ENCODE measurements at places on chromosomes 2 and 18. TPM values are rescaled to one million over a fixed set of nuclear protein-coding genes. Genes with fewer than 3 reads are reported as not detected.

DNA sequence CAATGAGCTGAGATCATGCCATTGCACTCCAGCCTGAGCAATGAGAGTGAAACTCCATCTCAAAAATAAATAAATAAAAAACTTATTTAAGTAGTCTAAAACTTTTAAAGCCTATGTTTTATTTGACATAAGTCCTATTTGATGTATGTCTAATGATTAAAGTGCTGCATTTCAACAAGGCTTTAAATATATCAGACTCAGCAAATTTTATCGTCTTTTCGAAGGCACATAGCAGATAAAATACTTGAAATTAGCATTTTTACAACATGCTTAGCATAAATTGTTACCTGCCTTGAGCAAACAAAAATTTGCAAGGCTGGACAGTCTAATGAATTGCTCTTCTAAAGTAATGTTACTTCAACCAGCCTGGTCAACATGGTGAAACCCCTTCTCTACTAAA lies 85.9 kb downstream of the PRKRA start:
- H3K27me3 ChIP-seq, result no peaks in the 10 kb centered on the region
- DNase-seq, result no peak
- H3K27ac ChIP-seq, result no peak overlapping the region
- no peaks in the 10 kb centered on the region for H3K36me3 ChIP-seq
- no peaks in the 10 kb centered on the region for H3K4me1 ChIP-seq
- H3K4me3 ChIP-seq, result no peak overlapping the region

DNA sequence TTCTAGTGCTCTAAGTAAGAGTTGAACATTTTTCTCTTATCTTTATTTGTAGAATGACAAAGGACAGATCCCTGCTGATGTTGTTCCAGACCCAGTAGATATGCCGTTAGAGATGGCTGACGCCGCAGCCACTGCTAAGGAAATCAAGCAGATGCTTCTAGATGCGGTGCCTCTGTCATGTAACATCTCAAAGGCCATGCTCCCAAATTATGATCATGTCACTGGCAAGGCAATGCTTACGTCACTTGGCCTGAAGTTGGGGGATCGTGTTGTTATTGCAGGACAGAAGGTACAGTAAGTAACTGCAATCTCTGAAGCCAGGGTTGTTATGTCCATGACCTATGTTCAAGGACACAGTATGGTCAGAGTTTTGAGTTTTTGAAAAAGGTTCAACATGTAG lies 28.4 kb downstream of the CLIP4 start:
- no peaks in the 10 kb centered on the region for H3K27me3 ChIP-seq
- no peak for DNase-seq
- no peak overlapping the region for H3K27ac ChIP-seq
- no peaks in the 10 kb centered on the region for H3K4me1 ChIP-seq
- peaks cover 15% of the 10 kb centered on the region for H3K36me3 ChIP-seq

DNA sequence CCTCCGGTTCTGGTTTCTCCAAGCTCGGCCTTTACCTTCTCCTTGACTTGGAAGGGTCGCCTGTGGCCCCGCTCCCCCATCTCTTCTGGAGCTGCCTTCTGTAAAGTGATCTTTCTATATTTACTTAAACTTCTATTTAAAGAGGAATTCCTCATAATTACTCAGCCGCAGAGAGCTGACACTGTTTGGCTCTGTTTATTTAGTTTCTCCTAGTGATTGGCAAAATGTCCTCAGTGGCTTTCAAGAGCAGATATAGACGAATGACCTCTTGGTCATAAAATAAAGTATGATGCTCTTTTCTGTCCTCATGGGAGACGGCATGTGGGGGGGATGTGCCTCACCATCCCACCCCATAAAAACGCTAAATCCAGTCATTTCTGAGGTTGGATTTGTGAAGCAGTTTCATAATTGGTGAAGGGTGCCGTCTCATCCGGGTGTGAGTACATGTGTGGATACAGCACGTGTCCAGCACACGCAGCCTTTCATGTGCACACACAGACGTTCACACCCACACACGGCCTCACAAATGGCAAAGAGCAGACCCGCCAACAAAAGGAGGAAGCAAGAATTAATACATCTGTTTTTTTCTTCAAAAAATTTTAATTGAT lies 43.4 kb upstream of the SMAD7 start:
- H3K27me3 ChIP-seq, result no peaks in the 10 kb centered on the region
- H3K4me1 ChIP-seq, result peaks cover 67% of the 10 kb centered on the region
- no peak for DNase-seq
- H3K4me3 ChIP-seq, result no peak overlapping the region

- no peak overlapping the region for H3K27ac ChIP-seq
- H3K4me3 ChIP-seq, result no peak overlapping the region
- no peak for DNase-seq
- no peaks in the 10 kb centered on the region for H3K36me3 ChIP-seq
- no peaks in the 10 kb centered on the region for H3K4me1 ChIP-seq
Measured at GRCh38 chr2:144493027-144493809, 26.7 kb downstream of the ZEB2 start.

GRCh38 chr18:14075196-14075595 lies 57.0 kb downstream of the ZNF519 start:
- no peak overlapping the region for H3K27ac ChIP-seq
- H3K27me3 ChIP-seq, result no peaks in the 10 kb centered on the region
- no peak for DNase-seq
- no peaks in the 10 kb centered on the region for H3K4me1 ChIP-seq
- no peak overlapping the region for H3K4me3 ChIP-seq

DNA sequence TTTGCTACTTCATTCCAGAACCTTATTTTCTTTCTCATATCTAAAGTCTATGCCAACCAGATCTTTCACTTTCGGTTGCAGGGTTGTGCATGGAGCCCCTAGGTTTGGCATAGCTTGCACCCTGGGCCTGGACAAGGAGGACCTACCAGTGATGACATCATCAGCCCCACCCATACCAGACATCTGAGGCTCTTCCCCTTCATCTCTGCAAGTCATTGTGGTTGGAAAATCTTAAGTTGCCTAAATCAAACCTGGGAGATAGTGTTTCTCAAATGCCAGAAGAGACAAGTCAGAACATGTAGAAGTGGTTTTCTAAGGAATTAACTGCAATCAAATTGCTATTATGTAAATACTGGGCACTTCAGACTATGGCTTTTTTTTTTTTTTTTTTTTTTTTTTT lies 363.3 kb downstream of the ZNF516 start:
- DNase-seq, result no peak
- H3K27ac ChIP-seq, result no peak overlapping the region
- no peaks in the 10 kb centered on the region for H3K4me1 ChIP-seq
- no peaks in the 10 kb centered on the region for H3K27me3 ChIP-seq
- no peak overlapping the region for H3K4me3 ChIP-seq
- no peaks in the 10 kb centered on the region for H3K36me3 ChIP-seq

GRCh38 chr2:100720445-100720844 lies 99.5 kb upstream of the NPAS2 start:
- DNase-seq, result no peak
- H3K27me3 ChIP-seq, result no peaks in the 10 kb centered on the region
- H3K36me3 ChIP-seq, result no peaks in the 10 kb centered on the region

DNA sequence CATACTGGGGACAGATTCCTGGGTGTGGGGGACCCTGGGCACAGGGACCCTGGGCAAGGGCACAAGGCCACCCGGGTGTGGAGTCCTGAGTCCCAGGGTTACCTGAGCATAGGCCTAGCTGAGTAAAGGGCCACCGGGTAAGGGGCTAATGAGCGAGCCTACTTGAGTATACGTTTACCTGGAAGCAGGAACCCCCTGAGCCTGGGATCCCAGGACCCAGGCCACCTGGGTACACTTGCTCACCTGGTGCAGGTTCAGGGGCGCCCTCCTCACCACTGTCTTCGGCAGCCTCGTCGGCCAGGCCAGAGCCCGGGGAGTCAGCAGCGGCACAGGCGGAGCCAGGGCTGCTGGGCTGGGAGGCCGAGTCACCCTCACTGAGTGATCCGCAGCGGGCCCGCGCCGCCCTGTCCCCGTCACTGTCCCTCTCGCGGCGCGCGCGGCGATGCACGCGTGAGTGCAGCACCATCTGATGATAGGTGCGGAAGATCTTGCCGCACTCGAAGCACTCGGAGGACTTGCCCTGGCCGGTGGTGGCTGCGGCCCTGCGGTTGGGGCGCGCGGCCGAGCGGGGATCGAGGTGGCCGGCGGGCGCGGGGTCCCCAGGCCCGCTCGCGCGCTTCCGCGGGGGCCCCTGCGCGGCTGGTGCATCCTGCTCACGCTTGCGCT lies 53.9 kb downstream of the ZNF516 start:
- no peak overlapping the region for H3K4me3 ChIP-seq
- peaks cover 23% of the 10 kb centered on the region for H3K36me3 ChIP-seq
- peaks cover 73% of the 10 kb centered on the region for H3K4me1 ChIP-seq
- H3K27me3 ChIP-seq, result no peaks in the 10 kb centered on the region
- DNase-seq, result peak; percentile 46
- no peak overlapping the region for H3K27ac ChIP-seq

- no peak for DNase-seq
- H3K4me1 ChIP-seq, result no peaks in the 10 kb centered on the region
- no peak overlapping the region for H3K27ac ChIP-seq
- no peak overlapping the region for H3K4me3 ChIP-seq
Measured at GRCh38 chr18:37935086-37935485, 369.5 kb upstream of the CELF4 start.

GRCh38 chr2:224072541-224073188 lies 33.6 kb upstream of the SERPINE2 start:
- no peak overlapping the region for H3K4me3 ChIP-seq
- H3K27ac ChIP-seq, result no peak overlapping the region
- no peaks in the 10 kb centered on the region for H3K27me3 ChIP-seq
- no peak for DNase-seq
- H3K36me3 ChIP-seq, result no peaks in the 10 kb centered on the region

GRCh38 chr18:23845988-23846630 lies 156.9 kb downstream of the LAMA3 start:
- no peak overlapping the region for H3K27ac ChIP-seq
- DNase-seq, result no peak
- no peak overlapping the region for H3K4me3 ChIP-seq
- H3K36me3 ChIP-seq, result no peaks in the 10 kb centered on the region
- H3K4me1 ChIP-seq, result no peaks in the 10 kb centered on the region

DNA sequence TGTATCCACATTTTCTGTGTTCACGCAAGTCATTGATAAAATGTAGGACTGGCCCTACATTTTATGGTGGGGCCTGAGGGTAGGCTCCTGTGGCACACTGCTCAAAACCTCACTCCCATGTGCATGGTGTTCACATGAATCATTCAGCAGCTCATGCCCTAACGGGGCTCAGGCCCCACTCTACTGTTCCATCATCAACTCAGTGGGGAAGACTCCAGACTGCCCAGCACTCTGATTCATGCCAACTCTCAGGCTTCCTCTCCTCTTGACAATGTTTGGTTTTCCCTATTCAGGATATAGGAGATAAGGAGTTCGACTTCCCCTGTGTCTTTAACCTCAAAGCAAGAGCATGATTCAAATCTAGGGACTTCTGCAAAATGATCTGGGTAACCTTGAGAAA lies 92.0 kb upstream of the BOD1L2 start:
- H3K27me3 ChIP-seq, result no peaks in the 10 kb centered on the region
- H3K36me3 ChIP-seq, result no peaks in the 10 kb centered on the region
- H3K27ac ChIP-seq, result no peak overlapping the region
- no peaks in the 10 kb centered on the region for H3K4me1 ChIP-seq
- H3K4me3 ChIP-seq, result no peak overlapping the region
- DNase-seq, result no peak

DNA sequence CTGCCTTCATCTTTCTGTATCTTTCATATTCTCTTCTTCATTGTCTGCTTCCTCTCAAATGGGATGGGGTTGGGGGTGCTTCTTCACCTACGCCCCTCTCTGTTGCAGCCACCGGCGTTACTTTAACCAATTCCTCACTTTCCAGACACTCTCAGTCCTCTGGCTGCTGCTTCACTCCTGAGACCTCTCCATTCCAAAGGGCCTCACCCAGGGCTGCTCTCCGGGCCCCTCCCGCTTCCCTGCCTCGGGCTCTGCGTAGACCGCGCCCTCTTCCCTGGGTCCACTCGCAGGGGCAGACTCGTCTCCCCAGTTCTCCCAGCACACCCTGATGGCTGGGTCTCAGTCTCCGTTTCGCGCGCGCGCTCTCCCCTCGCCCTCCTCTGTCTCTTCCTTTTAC lies 926 bp downstream of the SERPINB8 start:
- peak; percentile 69 for DNase-seq
- H3K4me3 ChIP-seq, result peak overlapping the region; percentile 65
- no peaks in the 10 kb centered on the region for H3K27me3 ChIP-seq
- peak overlapping the region; percentile 99 for H3K27ac ChIP-seq

DNA sequence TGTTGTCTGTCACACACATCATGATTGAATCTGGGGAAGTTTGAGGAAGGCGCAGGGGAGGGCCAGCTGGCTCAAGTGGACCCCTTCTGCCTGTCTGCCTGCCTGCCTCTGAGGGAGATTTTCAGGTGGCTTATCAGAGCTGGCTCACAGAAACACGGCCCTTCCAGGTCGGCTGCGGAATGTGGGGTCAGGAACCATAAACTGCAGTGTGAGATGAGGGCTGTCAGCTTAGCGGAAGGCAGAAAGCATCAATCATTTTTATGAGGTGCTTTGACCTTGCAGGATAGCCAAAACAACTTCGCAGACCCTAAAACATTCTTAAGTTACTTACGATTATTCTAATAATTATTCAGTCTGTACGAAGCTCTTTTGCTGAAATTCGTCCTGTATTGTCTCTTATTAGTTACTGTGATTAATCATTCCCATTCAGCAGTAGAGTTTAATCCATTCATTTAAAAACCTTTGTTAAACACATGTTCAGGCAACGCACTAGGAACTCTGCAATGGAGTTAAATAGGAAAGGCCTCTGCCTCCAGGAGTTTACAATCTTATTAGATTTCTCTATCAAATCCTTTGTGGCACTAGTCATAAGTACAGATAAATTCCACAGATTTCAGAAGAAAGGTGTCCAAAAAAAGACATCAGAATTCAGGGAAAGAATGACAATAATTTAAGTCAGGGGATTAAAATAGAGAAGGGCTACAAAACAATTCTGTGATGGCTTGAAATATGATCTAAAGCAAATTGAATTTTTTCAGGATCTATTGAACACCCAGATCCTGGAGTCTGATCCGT lies 371.6 kb downstream of the HRH4 start:
- no peak for DNase-seq
- H3K27ac ChIP-seq, result no peak overlapping the region
- H3K4me1 ChIP-seq, result no peaks in the 10 kb centered on the region
- no peaks in the 10 kb centered on the region for H3K27me3 ChIP-seq
- H3K4me3 ChIP-seq, result no peak overlapping the region

- no peak overlapping the region for H3K4me3 ChIP-seq
- peaks cover 21% of the 10 kb centered on the region for H3K36me3 ChIP-seq
- peaks cover 49% of the 10 kb centered on the region for H3K4me1 ChIP-seq
- DNase-seq, result no peak
- H3K27ac ChIP-seq, result no peak overlapping the region
Measured at GRCh38 chr2:25301453-25302352, 40.0 kb downstream of the DNMT3A start.

MAP3K2 gene
- total RNA-seq, result 47.8 TPM

PCARE gene
- under 0.01 TPM for total RNA-seq

CCDC85A gene
- 8.2 TPM for total RNA-seq

METAP1D gene
- 7.8 TPM for total RNA-seq

RRM2 gene
- 2.7 TPM for total RNA-seq

ABCB6 gene
- 16.4 TPM for total RNA-seq

BUB1 gene
- total RNA-seq, result 0.71 TPM

ICA1L gene
- total RNA-seq, result 21.7 TPM

ZSWIM2 gene
- total RNA-seq, result not detected

ING5 gene
- 21.1 TPM for total RNA-seq

CDKL4 gene
- total RNA-seq, result 1.8 TPM

SEH1L gene
- 16.3 TPM for total RNA-seq

CYP1B1 gene
- 12.6 TPM for total RNA-seq

DAW1 gene
- total RNA-seq, result not detected

All from sigmoid colon (tissue), 7 donors.